ENCODE measurements at places on chromosomes 16 and 17.

- DNase-seq: no peak
Observed at GRCh38 chr16:85302018-85302847, 190.0 kb upstream of the CIBAR2 start.

GRCh38 chr16:78184238-78185183, 85.1 kb downstream of the WWOX start:
- DNase-seq: no peak

DNA sequence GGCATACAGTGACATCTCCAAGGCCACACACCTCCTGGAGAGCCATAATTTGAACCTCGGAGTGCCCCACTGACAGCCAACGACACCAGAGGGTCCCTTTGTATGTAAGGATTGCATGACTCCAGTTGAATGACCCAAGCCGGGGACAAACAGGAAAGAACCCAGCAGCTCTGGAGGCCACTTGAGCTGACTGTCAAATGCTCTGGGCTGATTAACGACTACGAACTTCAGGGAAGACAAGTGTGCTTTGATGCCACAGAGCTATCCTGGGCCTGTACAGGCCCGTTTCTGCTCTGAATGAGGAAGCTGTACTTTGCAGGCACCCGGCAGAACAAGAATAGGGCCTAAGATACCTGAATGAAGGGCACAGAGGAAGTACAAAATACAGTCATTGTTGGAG, 404.6 kb downstream of the SLC39A11 start:
- DNase-seq: no peak

DNA sequence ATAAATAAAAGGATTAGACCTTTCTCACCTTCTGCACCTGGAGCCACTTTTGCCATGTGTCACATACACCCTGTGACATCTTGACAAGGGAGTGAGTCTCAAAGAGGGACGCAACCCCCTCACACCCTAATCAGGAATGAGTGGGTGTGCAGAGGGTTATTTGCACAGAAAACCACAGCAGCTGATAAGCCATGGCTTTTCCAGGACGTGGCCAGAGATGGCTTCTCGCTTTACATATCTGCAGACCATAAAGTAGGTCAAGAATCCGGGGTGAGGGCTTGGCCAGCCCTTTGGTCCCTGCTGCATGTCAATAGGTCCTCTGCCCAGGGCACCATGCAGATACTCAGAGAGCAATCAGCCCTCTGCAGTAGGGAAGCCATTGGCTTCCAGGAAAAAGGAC, 2.4 kb upstream of the CD300LF start:
- no peak for DNase-seq

- DNase-seq: no peak
Observed at GRCh38 chr16:85483424-85483823, 129.7 kb upstream of the GSE1 start.

DNA sequence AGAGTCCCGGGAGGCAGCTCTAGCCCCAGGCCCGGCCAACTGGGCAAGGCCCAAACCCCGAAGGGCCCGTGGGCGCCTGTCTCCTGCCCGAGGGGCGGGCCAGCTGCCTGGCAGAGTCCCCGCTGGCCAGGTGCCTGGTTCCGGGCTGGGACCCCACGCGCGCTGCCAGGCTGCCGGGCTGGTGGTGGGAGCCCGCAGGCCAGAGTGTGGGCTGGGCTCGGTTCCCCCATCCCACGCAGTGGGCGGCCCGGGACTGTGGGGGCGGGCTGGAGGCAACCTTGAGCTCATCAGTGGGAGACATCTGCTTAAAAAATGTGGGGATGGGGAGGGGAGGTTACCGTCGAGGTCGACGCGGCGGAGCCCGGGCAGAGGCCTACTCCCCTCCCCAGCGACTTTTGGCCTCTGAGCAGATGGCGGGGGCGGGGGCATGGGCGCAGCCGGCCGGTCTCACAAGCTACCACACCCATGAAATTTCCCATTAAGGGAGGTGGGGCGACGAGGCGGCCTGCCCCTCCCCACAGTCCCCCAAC, 176.4 kb upstream of the GSE1 start:
- DNase-seq: no peak

GRCh38 chr16:55515111-55515510, 6.2 kb downstream of the LPCAT2 start:
- DNase-seq: no peak

DNA sequence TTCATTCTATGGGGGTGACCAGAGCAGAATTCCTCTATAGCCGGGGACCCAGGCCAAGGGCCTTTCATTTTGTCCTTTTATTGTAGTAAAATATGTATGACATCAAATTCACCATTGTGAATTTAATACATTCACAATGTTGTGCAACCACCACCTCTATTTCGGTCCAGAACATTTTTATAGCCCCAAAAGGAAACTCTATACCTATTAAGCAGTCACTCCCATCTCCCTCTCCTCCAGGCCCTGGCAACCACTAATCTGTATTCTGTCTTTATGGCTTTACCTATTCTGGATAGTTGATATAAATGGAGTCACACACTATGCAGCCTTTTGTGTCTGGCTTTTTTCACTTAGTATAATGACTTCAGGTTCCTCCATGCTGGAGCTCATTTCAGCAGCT, 9.7 kb upstream of the TNS4 start:
- no peak for DNase-seq

DNA sequence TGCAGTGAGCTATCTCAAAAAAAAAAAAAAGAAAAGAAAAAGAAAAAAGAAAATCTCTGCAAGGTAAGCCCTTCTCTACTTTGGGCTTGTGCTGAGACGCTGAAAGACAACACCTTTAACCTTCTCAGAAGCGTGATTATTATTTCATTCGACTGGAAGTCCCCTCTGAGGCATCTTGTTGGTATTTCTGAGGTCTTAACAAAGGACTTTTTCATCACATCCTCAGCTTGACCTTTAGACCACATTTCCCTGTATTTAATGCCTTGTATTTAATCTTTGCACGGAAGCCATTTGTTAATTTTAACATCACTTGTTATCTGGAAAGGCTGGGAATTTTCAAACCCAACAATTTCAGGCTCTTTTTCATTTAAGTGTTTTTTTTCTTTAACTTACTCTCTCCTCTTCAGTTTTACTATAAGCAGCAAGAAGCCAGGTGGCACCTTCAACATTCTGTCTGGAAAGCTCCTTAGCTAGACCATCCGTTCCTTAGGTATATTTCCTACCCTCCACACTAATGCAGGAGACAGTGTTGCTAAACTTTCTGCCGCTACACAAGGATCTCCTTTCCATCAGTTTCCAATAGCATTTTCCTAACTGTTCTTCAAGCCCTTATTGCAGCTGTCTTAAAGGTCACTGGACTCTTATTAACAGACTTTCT, 10.3 kb downstream of the KCTD13 start:
- DNase-seq: no peak

DNA sequence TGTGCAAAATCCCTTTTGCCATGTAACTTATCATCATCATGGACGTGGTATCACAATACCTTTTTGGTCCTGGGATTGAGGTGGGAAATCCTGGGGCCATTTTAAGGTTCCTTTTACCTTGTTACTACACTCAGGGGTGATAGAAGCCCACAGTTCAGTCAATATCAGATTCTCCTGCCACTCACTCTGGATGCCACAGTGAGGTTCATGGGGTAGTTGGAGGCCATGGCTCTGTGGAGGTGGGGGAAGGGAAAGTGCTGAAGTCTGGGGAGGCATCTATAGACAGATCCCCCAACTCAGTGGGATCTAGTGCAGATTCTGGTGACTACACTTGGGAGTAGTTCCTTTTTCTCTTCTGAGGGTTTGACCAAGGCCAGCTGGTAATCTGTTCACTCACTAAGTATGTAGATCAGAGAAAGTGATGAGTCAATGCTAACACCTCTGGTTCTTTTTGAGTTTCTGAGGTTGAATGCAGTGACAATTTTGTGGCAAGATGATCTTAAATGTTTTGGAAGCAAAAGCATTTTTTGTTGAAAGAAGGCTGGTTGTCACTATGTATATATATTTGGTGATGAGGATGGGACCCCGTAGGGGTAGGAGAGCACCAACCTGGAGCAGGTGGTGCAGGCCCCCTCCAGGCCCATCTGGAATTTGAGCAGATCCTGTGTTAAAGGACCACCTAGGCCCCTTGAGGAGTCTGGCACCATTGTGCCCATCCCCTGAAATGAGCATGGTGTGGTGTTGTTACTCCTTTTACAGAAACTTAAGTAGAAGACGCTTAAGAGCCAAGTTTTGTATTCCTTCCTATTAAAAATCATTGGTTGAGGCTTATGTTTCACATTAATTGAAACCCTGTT, 18.8 kb upstream of the IRF8 start:
- no peak for DNase-seq

GRCh38 chr17:5446786-5447185, 7.8 kb upstream of the C1QBP start:
- no peak for DNase-seq

DNA sequence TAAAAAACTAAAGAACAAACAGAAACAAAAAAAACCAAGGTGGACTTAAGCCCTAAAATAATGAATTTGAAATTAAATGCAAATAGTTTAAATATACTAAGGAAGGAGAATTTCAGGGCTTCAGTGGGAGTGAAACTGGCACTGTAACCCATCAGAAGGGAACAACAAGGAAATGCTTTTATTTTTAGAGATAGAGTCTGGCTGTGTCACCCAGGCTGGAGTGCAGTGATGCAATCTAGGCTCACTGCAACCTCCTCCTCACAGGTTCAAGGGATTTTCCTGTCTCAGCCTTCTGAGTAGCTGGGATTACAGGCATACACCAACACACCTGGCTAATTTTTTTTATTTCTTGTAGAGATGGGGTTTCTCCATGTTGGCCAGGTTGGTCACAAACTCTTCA, 625.2 kb upstream of the CDH8 start:
- no peak for DNase-seq

DNA sequence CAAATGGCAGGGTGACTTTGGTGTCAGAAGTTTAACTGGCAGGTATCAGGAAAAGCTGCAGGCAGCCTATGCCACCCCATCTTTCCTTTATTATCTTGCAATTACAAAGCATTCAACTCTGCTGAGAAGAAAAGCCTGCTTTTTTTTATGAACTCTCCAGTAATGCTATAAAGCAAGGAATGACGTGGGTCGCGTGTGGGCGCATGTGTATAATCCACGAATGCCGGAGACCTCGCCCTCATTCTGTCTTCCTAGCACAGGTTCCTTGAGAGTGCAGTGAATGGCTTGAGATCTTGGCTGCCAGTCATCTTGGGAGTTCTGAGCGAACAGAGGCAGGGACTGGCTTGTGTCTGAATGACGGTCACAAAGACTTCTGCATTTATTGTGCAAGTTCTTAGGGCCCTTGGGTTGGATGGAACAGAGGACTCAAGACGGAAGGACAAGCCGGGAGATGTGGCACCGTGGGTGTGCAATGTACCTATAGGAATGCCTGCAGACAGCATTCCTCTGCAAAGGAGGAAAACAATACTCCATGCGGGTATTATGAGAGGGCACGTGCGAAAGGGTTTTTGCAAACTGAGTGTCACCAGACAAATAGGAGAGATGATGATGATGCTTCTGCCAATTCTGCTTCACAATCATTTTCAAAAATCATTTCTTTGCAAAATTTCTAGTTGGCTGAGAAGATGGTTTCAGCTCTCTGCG, 96.1 kb upstream of the ELAC2 start:
- no peak for DNase-seq

- no peak for DNase-seq
Observed at GRCh38 chr17:39231091-39231561, 5.4 kb upstream of the STAC2 start.

- no peak for DNase-seq
Observed at GRCh38 chr17:44850612-44851011, 2.9 kb downstream of the HIGD1B start.

- DNase-seq: no peak
Observed at GRCh38 chr17:67773246-67773645, 52.1 kb upstream of the BPTF start.

- DNase-seq: no peak
Observed at GRCh38 chr16:16076423-16076813, 127.0 kb downstream of the ABCC1 start.

DNA sequence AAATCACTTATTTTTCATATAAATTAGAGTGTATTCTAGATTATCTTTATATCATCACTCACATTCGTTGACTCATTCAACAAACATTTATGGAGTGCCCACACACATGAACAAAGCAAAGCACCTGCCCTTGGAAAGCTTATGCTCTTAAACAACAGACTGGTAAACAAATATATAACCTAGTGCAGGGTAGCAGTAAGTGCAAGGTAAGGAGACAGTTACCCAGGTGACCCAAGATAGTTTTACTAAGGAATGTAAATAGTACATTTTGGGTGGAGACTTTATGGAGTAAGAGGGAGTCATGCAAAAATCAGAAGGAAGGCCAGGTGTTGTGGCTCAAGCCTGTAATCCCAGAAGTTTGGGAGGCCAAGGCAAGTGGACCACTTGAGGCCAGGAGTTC, 40.4 kb upstream of the HELZ start:
- DNase-seq: no peak

DNA sequence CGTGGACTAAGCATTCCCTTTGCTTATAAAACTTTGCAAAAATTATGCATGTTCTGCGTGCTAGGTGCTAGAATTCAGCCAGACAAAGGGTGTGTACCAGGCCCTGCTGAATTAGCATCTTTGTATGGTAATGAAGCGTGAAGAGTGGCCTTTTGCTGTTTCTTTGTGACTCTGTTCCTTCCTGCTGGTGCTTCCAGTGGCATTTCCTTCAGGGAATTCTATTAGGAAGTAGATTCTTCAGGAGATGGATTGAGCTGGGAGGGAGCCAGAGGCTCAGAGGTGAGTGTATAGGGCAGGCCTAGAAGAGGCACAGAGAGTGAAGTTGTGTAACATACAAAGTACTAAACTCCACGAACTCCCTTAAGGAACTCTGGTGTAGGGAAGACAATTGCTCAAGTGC, 73.9 kb upstream of the ASIC2 start:
- DNase-seq: no peak

DNA sequence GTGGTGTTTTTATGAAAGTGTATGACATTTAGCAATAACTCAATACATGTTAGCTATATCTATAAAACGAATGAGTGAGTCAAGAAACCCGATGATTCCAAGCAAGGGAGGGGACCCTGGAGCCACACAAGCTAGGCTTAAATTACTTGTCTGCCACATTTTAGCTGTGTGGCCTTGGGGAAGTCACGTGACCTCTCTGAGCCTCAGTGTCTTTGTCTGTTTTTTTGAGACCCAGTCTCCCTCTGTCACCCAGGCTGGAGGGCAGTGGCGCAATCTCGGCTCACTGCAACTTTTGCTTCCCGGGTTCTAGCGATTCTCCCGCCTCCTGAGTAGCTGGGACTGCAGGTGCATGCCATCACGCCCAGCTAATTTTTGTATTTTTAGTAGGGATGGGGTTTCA, 20.1 kb upstream of the GCSH start:
- no peak for DNase-seq

DNA sequence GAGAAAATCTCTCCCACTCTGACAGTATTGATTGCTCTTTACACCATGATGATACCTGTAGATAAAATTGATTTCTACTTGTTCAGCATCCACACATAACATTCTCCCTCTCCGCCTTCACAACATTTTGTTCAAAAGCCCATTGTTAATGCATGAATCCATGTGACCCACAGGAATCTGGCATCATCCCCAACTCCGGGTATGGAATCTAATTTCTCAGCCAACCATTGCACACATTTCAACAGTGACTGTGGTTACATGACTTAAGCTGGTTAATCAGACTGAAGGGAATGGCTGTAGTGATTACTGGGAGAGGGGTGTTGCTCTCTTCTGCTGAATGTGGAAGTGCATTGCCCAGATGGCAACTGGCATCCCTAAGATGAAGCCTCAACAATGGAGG, 161.4 kb upstream of the C16orf82 start:
- no peak for DNase-seq

GRCh38 chr16:48347980-48348379, 37.2 kb downstream of the SIAH1 start:
- DNase-seq: peak; percentile 29

- no peak for DNase-seq
Observed at GRCh38 chr17:39092692-39093230, 58.7 kb downstream of the PLXDC1 start.

Data from left renal pelvis (tissue), 4 donors.